ENCODE measurements at places on chromosomes 3 and 15.
A peak's percentile ranks its signal among the peaks of the same experiment; 100 is the strongest.

GRCh38 chr15:75037685-75038084, 14.3 kb downstream of the PPCDC start:
- DNase-seq, result no peak

DNA sequence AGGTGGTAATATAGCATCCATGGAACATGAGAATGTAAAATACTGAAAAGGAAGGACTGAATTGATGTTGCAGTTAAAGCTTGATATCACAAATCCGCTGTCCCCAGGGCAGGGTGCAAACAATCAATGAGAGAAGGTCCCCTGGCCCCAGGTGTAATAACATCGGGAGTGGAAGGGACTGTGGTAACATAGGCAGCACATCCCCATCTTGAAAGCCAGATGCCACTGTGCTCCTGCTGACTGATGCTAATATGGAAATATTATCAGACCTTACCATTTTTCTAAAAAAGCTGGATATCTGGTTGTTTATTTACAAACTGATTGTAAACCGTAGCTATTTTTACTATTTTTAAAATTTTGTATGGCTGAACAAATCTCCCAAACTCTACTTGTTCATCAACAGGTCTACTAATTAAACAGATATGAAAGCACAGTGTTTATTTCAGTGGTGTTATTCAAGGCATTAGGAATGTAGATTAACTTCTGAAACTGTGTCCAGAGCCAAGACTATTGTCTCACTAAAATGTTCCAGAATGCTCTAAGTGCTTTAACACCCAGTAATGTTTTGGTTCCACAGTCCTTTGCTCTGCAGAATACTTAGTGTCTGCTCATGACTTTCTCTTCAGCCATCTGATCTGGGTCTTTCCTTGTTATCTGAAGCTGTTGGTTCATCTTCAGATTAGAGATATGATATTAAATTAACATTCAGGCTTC, 386.0 kb upstream of the RARB start:
- DNase-seq, result no peak

DNA sequence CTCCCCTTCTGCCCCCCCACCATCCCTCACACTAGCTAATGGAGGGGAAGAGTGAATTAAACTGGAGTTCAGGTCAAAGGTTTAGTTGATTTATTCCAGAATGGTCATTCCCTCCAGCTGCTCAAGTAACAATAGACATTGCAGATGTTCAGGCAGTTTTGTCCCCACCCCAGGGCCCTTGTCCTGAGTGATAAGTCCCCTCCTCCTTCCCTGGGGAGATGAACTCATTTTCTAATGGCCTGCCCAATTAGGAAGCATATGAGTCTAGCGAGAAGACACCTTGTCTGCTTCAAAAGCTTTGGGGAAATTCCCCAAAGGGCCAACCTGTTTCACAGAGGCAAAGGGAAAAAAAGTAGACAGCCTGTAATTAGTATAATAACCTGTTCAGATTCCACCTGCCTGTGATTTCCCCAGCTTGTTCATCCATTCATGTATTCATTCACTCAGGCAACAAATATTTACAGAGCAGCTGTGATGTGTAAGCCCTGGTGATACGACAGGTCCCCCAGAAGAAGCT, 165.3 kb downstream of the SHQ1 start:
- DNase-seq, result peak; percentile 90

- no peak for DNase-seq
These were observed 30.5 kb downstream of the ATP2B2 start for GRCh38 chr3:10474847-10475246.

DNA sequence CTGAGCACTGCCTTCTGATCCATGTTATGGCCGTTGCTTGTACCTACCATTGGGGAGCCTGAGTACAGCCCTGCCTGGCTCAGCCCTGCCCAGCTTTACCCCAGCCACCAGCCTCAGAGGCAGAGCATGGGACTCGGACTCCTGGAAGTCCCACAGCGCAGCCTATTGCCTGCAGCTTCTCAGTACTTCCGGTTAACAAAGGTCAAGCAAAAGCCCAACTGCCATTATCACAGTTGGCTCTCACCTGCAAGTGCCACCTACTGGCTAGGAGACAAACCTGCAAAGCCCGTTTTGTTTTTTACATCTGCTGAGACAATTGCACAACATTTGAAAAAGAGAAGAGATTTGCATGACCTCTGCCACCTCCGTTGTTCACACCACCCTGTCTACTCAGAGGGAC, 1081.7 kb downstream of the NAALADL2 start:
- DNase-seq, result no peak

DNA sequence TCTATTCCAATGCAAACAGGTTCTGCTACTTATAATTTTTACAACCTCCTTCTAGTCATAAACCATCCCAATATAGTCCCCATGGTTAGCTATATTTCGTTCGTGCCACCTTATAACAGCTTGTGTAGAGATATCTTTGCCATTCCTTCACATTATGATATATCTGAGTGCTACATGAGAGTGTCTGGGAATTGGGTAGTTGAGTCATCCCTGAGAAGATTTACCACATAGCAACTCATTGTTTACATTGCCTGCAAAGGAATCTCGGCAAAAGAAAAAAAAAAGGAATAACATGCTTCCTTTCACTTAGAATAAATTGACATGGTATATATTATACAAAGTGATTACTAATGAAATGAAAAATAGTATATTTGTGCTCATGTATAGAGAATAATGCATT, 86.0 kb upstream of the VGLL3 start:
- DNase-seq, result no peak

GRCh38 chr3:102255736-102256135, 179.1 kb upstream of the ZPLD1 start:
- no peak for DNase-seq

DNA sequence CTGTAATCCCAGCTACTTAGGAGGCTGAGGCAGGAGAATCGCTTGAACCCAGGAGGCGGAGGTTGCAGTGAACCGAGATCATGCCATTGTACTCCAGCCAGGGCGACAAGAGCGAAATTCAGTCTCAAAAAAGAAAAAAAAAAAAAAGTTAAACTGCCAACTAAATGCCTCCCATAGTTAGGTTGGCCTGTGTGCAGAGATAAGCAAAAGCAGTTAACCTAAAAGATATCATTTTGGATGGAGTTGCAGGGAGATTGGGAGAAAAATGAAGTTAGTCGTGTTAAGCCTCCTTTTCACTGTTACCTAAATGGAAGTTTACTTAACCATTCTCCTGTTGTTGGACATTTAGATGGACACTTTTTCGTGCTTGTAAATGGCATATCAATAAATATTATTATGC, 11.4 kb upstream of the FETUB start:
- DNase-seq, result no peak

DNA sequence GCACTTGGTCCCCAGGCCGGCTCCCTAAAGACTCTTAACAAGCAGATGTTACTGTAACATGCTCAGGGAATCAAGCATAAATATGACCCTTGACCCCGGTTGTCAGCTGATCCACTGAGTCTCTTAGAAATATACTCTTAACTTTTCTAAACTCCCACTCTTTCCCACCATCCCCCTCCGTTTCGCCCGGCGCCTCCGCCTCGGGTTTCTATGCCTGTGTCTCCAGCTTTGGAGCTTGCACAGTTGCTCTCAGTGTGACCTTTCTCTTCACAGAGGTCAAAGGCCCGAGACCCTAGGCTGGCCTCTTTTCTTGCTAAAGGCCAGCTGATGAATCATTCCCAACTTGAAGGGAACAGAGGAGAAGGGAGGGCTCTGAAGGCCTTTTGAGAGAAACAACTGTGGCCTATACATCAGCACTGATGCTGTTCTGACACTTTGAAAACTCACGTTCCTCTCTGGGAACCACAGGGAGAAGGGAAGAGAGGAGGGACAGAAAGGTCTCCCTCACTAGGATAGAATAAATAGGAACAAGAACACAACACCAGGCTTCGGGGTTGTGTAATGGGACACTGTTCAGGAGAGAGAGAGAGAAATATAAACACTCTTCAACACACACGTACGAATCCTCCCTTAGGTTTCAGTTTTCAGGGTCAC, 484.5 kb upstream of the NR2F2 start:
- DNase-seq, result no peak

- DNase-seq, result no peak
These were observed 351.0 kb downstream of the MCTP2 start for GRCh38 chr15:94582368-94582767.

DNA sequence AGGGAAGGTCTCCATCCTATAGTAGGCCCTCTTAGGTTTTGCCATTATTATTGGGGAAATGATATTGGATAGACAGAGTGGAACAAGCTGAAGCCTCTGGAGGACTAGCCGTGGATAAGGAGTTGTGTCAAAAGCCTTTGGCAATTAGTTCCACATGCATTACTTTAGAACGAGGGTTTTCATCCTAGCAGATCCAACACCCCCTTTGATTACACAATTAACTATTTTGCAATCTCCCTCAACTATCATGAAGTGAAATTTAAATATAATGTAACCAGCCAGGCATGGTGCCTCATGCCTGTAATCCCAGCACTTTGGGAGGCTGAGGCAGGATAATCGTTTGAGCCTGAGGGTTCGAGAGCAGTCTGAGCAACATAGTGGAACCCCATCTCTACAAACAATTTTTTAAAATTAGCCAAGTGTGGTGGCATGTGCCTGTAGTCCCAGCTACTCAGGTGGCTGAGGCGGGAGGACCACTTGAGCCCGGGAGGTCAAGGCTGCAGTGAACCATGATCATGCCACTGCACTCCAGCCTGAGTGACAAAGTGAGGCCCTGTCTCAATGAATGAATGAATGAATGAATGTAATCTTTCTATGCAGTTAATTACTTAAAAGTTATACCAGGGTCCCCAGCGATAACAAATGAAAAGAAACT, 56.8 kb downstream of the PXYLP1 start:
- DNase-seq, result no peak

GRCh38 chr15:20356911-20357480, 184.6 kb downstream of the GOLGA6L6 start:
- no peak for DNase-seq

GRCh38 chr3:143910756-143911155, 60.9 kb upstream of the DIPK2A start:
- DNase-seq, result no peak

- no peak for DNase-seq
These were observed 18.2 kb upstream of the AHSG start for GRCh38 chr3:186594591-186595113.

- peak; percentile 11 for DNase-seq
These were observed 190.0 kb upstream of the LINGO1 start for GRCh38 chr15:77822631-77823230.

DNA sequence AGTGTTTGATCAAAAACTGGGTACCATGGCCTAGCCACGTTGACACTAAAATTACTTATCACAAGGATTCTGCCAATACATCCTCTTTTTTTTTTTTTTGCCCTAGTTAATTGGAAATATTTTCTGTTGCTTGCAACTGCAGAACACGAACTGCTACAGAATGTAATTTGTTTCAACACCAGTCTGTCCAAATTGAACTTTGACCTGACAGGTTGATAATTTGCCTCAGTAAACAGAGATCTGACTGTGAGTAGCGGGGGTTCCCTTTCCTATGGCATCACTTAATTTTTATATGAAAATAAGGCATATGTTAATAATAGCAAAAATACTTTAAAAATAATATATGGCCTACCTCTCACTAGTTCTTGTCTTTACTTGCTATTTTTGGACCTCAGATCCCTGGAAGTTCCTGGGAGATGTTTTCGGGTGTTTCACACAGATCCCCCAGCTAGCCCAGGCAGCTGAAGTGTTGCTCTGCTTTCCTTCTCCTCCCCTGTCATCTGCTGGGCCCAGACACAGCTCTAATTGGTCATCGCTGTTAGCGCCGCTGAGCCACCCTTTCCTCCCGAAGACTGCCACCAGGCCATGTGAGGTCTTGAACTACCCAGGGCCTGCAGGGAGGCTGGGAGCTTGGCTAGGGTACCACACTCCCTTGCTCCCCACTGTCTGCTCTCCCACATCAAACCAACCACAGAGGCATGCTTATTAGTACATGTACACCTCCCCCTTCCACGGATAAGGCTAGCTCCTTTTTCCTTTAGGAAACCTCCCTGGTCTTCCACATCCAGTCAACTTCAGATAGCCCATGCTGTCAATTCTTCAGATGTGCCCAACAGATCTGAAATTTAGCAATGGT, 89.8 kb upstream of the RNF7 start:
- no peak for DNase-seq

DNA sequence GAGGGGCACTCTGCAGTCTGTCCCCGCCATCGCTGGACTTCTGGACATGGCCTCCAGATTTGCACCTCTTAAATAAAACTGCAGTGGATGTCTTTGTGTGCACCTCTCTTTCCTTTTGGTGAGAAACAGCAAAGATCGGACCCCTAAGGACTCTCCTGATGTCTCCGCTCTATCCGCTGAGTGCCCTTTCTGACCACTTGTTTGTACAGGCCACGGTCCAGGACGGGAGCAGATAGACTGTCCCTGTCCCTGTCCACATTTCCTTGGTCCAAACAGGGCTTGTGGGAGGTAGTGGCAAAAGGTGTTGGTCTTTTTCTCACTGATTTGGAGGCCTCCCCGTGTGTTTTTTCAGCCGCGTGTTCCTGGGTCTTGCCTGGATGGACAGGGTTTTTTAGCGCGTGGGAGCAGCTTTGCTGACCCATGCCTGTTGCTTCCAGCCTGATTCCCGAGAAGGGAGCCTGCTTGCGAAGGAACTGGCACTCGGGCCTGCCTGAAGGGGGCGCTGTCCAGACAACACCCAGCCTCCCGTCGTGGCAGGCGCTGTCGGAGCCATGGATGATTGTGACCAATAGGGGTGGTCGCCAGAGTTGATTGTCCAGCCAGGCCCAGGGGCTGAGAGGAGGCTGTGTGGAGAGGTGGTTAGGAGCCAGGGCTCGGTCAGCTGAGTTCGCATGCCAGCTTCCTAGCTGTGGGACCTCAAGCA, 13.2 kb upstream of the STAB1 start:
- DNase-seq, result no peak

- DNase-seq, result no peak
These were observed 459.6 kb downstream of the MECOM start for GRCh38 chr3:169203631-169204550.

- DNase-seq, result peak; percentile 14
These were observed 262.9 kb downstream of the ZMAT3 start for GRCh38 chr3:178808748-178809147.

DNA sequence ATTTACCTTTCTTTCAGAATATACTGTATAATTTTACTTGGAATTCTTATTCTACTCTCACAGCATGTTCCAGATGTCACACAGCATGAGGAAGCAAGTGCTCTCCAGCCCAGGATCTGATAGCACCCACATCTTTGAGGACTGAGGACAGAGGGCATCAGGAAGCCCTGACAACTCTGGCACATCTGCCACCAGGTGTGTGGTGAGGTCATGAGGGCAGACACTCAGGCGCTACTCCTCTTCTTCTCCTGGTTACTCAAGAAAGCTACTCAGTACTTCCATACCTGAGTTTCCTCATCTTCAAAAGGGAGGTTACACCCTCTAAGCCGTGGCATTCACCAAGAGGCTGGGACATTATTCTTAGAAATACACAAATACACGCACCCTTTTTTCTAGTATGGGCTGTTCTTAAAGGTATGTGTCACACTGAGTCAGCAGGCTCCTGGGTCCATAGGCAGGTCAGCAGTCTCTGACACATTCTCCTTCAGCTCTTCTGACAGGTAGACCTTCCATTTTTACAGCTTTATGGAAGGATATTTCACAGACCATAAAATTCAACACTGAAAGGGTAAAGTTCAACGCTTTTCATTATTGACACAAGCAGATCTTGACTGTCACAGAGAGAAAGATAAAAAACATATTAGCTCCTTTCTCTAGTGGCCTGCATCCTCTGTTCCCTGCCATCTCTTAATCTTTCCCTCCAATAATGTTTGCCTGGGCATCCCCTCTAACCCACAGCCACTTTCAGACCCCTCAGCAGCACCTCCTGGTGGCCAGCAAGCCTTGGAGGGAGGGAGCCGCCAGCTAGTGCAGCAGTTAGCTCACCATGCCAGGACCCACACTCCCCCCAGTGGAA, 103.2 kb upstream of the TJP1 start:
- DNase-seq, result no peak

All from NCI-H2227 treated with DMSO at 0.1 percent for 48 hours (cell line).